Fibroblast of skin of left quadriceps (primary cell): ENCODE measurements at places on chromosomes 6 and 20.
A peak's percentile ranks its signal among the peaks of the same experiment; 100 is the strongest.

DNA sequence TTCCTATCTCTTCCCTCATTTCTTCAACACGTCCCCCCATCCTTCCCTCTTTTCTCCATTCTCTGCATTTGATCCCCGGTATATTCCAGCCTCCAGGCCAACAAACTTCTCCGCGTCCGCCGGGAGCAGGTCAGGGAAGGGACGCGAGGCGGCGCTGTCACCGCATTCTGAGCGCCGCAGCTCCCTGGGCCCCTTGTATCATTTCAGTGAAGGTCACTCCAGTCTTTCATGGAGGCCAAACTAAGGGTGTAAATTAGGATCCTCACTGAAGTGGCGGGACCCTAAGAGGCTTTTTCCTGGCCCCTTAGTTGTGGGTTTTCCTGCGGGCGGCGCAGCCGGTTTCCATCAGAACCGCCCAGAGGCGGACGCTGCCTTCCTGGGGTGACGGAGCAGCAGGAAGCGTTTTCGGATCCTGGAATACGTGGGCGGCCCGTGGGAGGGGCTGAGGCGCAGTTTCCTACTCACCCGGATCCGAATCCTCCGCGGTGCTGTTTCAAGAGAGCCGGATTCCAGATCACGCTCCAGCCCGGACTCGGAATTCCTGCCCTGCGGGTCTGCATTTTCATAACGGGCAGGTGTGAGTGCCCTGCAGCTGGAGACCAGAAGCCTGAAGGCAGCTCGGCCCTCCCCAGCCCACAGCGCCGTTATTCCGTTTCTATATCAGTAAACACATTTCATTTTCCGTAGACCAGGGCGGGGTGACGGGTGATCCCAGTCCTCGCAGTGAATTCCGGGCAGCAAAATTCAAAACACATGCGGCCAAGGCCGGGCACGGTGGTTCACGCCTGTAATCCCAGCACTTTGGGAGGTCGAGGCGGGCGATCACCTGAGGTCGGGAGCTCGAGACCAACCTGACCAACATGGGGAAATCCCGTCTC is 3.6 kb upstream of the MICA start:
- peak; percentile 74 for DNase-seq

DNA sequence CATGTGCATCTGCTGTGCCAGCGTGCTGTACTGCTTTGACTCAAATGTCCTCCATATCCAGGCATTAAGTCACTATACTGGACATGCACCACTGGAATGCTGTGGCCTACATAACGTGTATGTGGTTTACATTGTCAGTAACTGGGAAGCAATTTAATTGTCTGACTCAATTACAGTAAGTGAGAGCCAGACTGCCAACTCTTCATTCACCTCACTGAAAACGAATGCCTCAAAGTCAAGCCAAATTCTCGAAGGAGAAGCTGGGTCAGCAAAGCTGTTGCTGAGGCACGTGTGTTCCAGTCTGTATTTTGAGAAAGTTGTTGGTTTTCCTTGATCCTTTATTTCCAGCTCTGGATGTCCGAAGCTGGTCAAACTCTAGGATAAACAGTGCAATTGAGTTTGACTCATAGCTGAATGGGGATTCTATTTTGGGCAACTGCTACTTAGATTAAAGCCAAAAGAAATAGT is 534.3 kb downstream of the COL12A1 start:
- peak; percentile 97 for DNase-seq

DNA sequence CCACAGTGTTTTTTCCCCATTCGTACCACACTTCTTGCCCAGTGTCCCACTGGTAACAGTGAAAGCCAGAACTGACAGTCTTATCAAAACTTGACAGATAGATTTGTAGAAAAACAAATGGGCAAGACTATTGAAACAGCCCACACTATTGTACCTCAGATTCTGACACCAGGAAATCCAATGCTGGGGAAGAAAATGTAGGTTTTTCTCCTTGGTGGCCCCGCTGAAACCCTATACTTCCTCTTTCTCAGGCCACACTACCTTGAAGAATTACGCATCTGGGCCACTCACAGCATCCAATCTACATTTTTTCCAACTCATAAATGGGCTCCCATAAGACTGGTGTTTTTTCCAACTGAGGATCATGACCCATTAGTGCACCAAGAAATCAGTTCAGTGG is 90.9 kb upstream of the HDDC2 start:
- DNase-seq = no peak

- DNase-seq = no peak
Observed at GRCh38 chr20:17505636-17506517, 25.3 kb downstream of the BFSP1 start.

- DNase-seq = no peak
Observed at GRCh38 chr6:127811900-127812570, 88.8 kb downstream of the THEMIS start.

DNA sequence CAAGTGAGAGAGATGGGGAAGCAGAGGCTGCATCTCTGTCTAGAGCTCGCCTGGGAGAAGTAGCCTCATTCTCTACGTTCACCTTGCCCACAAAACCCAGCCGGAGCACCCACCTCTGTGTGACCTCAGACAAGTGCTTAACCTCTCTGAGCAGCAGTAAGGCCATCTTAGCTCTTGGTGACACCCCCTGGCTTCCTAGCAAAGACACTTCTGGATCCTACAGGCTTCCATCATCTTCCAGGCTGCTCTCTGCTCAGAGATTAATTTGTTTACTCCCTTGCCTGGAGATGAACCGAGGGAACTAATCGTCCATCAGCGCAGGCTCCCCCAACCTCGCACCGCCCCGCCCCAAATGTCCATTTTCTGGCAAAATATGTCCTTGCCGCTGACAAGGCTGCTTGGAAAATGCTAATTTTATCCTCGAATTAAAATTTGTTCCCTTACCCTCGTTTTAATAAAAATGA is 24.0 kb upstream of the CTNNBL1 start:
- DNase-seq = no peak

DNA sequence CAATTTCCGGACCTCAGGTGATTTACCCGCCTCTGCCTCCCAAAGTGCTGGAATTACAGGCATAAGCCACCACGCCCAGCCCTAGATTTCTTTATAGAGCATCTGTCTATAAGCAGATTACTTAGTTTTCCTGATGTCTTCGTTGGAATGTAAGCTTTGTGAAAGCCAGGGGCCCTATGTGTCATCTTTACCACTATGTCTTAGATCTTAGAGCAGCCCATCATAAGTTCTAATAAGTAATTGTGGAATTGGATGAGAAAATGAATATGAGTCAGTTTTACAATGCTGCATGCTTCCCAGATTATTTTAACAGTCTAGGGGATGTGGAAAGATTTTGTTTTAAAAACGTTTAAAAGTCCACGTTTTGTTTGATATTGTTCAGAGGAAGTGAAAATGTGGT is 9.1 kb upstream of the ZBTB2 start:
- DNase-seq = peak; percentile 29

DNA sequence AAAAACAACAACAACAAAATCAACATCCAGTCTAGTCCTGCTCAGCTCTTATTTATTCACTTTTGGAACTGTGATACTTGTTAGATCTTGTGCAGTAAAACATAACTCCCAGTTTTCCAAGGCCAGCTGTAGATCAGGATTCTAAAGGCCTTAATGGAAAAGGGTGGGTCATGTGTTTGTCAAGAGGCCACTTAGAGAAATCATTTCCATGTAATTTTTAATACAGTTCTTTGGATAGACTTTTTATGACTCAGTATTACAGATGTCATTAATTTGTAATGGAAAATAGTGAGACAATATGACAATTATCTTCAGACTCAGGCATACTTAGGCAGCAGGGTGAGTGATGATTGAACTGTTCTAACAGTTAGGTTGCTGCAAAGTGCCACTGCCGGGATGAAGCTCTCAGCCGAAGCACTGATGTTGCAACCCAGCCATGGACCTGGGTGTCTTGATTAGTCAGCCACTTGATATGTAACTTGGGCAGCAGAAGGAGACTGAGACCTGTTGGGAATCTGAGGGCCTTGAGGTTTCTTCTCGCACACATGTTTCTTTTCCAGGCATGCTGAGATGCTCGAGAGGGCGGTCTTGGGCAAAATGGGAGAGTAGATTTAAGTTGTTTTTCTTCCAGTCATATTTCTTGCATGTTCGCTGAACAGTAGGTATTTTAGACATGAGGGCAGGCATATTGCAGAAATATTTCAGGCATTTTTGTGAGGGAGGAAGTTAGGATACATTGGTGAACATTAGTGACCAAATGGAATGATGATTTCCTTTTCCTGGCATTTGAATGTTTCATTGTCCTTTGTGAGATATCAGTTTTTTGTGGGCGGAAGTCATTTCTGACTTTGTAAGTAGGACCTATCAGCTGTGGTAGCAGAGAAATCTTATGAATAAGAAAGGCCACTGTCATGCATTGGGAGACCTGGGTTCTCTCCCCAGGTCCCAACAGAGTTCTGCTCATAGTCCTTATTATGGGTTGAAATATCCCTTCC is 52.3 kb downstream of the SLX4IP start:
- DNase-seq = no peak

GRCh38 chr6:161906571-161906970 is 632.7 kb upstream of the AGPAT4 start:
- DNase-seq = no peak

DNA sequence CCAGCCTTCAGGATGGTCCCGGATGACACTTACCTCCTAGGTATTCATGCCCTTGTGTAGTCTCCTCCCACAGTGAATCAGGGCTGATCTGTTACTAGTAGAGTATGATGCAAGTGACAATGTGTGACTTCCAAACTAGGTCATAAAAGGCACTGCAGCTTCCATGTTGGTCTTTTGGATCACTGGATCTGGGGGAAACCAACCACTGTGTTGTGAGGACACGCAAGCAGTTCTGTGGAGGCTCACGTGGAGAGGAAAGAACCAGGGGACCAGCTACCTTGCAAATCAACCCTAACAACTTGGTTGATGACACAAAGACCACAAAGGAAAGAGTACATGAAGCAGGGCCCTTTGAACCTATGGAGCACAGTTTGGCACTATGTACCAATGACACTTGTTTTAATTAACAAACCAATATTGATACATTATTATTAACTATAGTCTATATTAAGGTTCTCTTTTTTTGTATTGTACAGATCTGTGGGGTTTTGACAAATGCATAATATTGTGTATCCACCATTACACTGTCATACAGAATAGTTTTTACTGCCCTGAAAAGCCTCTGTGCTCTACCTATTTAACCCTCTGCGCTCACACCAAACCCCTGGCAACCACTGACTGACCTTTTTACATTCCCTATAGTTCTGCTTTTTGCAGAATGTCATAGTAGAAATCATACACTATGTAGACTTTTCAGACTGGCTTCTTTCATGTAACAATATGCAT is 16.3 kb upstream of the SDCBP2 start:
- no peak for DNase-seq

DNA sequence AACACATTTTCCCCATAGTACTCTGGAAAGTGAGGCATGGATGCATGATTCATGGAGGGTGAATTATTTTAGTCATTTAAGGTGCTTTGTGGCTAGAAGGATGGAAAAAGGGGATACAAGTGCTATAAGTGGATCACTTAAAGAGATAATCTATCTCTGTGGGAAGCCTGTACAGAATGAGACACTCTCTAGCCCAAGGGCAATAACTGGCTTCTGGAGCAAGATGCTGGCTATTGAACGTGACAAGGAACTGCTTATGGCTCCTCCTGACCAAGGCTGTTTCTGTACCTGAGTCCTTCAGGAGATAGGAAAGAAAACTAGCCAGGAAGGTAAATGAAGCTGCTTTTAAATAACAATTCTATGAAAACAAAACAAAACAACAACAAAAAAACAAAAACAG is 590.7 kb downstream of the EYS start:
- DNase-seq = no peak

- DNase-seq = no peak
Observed at GRCh38 chr6:157713451-157714152, 109.4 kb upstream of the SNX9 start.

DNA sequence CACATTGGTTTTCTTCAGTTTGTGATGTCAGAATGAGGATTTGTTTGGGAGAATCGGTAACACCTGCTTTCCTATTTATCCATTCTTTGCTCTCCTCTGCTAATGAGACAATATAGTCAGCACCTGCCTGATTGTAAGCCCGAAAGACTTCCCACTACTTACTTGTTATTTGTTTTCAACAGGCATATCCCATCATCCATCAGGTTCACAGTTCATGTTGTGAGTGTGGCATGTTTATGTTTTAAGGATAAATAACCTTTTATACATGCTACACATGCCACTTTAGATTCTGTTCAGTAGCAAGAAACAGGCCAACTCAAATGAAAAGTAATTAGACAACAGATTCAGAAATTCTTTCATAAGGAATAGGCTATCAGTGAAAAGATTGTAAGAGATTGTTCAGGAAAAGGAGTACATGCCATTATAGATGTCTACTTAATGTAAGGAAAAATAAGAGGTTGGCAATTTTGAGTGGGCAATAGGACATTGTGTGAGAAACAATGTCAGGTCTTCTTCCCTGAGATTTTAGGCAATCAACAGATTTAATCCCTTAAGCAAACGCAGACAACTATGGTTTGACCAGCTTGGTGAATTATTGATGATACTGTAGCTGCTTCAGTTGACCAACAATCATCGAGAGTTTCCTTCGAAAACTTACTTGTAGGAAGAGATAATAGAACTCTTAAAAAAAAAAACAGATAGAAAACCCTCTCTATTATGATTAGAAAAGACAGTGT is 7.9 kb upstream of the GPRC6A start:
- no peak for DNase-seq

DNA sequence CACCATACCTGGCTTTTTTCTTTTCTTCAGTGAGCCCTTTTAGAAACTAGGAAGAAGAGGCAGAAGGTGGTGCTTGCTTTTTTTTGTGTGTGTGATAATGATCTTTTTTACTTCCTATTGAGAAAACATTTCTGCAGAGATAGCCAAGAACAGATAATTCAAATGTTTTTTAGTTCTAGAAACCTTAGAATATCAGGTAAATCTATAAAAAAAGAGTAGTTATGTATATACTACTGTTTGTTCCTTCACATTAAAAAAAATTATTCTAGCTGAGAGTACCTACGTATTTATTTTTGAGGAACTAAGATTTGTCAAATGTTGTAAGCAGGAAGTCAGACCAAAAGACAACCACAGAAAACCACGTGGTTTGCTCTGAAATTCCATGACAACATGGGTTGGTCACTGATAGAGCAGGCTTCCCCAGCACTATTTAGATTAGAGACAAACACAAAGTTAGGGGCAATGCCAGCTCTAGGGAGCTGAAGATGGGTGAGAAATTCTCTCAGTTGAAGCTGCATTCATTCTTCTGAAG is 12.8 kb downstream of the STK4 start:
- DNase-seq = no peak

GRCh38 chr6:7045331-7045730 is 62.4 kb upstream of the RREB1 start:
- DNase-seq = no peak
